ENCODE measurements at places on chromosomes 11 and 22.

GRCh38 chr11:106137061-106137460, 59.6 kb downstream of the AASDHPPT start:
- no peak for DNase-seq

DNA sequence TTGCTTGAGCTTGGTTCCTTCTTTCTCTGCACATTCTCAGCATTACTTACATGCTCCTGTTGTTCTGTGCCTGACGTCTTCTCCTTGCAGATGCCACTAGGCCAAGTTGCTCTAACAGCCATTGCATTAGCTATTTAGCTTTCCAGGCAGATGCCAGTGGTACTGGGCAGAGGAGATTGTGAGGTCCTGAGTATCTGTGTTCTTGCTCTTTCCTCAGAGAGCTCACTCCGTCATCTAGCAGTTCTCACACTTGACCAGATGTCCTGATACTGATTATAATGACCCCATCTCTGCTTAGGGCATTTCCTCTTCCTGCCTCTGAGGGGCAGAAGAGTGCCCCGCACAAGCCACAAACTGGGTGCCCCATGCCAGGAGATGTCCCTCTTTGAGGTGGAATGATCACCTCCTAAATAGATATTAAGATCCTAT, 30.7 kb downstream of the ARHGAP1 start:
- DNase-seq, result no peak

DNA sequence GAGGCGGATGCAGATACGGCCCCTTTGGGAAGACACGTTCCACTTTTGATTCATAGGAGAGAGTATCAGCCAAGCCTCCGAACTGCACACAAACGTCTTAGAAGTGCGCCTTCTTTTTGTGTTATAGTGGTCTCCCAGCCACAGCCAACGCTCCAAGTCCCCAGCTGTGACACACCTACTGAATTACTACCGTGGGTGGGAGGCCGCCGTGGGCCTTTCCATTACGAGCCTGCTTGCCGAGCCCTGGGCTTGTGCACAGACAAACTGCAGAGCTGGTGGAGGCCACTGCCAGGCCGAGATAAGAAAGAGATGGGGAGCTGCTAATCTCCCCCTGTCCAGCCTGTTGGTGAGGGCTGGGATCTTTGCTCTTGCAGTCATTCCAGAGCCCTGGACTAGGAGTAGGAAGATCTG, 761 bp downstream of the HMBS start:
- no peak for DNase-seq

DNA sequence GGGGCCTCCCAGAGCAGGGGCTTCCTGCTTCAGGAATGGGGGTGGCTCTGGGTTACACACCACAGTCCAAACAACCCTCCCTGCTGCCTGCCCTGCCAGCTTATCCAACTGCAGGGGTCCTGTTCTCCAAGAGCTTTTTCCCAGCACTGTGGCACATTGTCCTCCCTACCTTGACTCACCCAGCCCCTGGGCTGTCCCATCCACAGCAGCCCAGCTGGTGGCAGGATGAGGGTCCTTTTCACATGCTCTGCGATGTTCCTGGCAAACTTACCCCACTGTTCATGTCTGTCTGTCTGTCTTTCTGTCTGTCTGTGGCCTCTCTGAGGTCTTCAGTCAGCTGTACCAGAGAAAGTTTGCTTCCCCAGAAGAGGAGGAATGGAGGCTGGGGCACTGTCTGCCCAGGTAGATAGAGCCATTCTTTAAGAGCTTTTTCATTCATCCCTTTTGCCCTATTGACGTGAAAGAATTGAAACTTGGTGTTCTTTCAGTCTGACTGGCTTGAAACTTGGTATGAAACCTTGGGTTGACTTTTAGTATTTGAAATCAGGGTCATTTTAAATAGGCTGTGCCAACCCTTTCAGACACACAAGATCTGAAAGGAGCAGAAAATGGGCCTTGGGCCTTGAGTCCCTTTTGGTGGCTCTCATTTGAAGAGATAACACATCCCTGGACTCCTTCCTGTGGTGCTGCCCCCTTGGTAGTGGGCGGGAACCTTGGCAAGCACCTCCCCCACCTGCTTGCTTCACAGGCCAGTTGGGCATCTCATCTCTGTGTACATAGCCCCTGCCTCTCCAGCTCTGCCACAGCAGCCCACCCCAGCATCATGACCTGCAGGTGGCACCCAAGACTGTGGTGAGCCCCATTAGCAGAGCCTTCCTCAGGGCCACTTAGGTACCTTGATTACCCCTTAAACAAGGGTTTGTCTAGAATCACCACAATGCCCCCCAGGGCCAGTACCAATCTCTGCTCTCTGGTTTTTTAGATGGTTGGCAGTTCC, 74.6 kb upstream of the SUSD2 start:
- DNase-seq, result no peak

DNA sequence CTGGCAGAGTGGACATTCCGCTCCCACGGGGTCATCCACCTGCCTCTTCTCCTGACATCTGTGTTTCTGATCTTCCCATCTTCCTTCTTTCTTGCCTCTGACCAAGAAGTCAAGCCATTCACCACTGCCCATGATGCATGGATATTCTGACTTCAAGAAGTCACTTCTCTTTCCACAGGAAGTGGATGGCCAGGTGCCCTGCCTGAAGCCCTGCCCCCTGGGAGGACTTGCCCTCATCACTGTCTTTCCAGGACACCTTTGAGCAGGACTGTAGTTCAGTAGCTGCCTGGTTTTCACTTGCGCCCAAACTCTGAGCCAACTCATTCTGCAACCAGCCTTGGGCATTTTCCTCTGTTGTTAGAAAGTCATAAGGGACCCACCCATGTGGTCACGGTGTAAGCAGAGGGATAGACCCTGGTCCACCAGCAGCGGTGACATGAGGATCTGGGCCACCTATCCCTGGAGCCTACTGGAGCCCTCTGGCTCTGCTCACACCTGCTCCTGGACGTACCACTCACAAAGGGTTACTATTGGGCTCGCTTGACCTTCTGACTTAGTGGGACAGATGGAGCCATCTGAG, 6.9 kb downstream of the CYTH4 start:
- no peak for DNase-seq
